ENCODE measurements at places on chromosomes 6 and 20.

DNA sequence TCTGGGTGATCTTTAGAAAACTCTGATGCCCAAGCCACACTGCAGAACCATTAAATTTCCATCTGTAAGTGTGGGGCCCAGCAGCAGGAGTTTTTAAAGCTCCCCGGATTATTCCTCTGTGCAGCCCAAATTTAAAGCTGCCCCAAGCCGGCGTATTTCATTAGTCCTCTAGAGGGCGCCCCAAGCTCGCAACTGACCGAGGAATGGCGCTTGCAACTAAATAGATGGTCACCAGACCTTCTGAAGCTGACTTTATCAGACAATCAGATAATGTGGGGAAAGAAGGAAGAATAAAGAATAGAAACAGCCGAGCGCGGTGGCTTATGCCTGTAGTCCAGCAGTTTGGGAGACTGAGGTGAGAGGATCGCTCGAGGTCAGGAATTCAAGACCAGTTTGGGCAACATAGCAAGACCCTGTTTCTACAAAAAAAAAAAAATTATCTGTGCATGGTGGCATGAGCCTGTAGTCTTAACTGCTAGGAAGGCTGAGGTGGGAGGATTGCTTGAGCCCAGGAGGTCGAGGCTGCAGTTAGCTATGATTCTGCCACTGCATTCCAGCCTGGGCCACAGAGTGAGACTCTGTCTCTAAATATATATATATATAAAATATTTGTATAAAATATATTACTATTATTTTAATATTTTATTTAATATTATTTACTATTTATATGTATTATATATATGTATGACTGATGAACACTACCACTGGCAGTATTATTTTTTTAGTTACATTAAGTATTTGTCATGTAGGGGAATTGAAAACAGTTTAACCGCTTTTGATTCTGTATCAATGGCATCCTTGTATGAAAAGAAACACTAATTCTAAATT, 56.0 kb downstream of the OTOR start:
- DNase-seq, result peak; percentile 76

GRCh38 chr6:39666706-39667489, 58.3 kb downstream of the KIF6 start:
- no peak for DNase-seq

- no peak for DNase-seq
Observed at GRCh38 chr6:150646228-150646627, 46.5 kb downstream of the PLEKHG1 start.

GRCh38 chr6:40392589-40392988, 194.6 kb downstream of the LRFN2 start:
- no peak for DNase-seq

- peak; percentile 67 for DNase-seq
Observed at GRCh38 chr20:53611449-53611894, 17.8 kb upstream of the ZNF217 start.

DNA sequence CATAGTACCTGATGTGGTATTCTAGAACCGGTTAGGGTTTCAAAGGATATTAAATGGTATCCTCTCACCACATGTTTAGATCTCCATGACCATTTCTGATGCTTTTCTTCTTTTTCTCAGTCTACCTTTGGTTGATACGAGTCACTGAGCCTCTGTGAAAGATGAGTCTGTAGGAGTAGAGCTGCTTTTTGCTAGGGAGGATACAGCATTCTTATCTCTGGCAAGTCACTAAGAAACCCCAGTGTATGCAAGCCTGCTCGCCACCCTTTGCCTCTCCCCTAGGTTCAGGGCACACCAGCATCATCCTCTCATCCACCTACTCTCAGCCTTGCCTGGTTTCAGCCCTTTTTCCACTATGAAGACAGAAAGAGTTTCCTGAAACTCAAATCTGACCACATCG, 89.9 kb downstream of the MTFR2 start:
- no peak for DNase-seq

GRCh38 chr6:101462576-101462975, 69.1 kb downstream of the GRIK2 start:
- no peak for DNase-seq

DNA sequence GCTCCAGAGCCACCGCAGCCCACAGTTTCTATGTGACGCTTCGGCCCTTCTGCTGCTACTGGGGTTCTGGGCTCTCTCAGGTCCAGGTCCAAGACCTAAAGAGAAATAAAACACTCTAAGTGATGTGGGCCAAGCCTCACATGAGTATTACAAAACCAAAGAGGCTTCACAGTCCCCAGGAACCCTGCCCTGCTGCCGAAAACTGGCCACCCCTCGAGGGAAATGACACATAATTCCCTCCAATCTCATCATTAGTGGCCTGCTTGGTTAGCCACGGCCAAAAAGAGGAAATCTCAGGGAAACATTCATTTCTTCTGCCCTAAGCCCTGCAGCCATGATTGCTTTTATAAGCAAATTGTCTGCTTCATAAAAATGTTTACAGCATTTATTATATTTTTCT, 32.5 kb downstream of the DLL1 start:
- no peak for DNase-seq

DNA sequence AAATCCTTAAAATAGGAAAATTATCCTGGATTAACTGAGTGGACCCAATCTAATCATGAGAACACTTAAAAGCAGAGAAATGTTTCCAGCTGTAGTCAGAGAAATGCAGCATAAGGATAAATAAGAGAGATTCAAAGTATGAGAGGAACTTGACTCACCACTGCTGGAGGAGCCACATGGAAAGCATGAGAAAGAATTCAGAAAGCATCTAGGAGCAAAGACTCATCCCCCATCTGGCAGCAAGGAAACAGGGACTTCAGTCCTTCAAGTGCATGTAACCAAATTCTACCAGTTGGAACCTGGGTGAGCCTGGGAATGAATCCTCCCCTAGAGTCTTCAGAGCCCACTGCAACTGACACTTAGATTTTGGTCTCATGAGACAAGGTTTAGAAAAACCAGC, 33.7 kb downstream of the RNF146 start:
- DNase-seq, result no peak

DNA sequence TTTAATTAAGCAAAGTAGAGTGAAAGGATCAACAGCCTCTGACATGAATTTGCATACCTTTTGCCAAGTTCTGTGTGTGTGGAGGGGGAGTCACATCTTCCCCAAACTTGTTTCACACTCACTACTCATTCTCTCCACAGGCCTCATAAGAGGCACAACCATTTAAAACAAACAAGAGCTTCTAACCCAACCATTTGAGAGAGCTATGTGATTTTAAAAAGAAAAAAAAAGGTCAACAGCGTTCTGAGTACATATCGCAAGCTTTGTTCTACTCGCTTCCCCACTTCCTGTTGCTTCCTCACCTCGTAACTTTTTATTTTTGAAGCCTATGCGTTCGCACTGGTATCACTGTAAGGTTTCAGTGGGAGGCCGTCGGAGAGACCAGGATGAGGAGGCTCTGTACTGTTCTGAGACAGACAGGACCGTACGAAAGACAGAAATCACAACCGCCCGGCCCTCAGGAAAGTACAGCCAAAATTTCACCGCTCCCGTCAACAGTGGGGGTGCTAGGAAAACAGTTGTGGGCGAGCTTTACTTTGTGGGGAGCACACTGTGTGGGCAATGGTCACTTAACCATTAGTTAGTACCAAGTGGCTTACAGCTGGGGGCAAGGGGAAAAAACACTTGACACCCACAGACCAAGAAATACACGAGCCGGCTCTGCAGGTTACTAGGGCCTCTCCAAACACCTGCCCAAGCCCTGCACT, 61.3 kb downstream of the TRERF1 start:
- DNase-seq, result peak; percentile 54

DNA sequence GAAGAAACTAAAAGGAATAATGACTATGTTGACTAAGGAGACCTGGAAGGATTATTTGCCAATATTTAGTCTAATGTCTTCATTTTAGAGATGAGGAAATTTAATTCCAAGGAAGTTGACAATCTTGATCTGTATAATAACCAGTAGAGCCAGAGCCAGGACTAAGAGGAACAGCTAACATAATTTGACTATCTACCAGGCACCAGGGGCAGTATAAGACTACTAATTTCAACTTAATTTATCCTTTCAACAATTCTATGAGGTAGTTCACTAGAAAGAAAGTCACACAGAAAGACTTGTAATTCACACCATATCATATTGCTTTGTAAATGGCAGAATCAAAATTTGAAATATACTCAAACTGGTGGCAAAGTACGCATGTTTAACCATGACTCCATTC, 273.0 kb upstream of the STXBP5 start:
- DNase-seq, result no peak

DNA sequence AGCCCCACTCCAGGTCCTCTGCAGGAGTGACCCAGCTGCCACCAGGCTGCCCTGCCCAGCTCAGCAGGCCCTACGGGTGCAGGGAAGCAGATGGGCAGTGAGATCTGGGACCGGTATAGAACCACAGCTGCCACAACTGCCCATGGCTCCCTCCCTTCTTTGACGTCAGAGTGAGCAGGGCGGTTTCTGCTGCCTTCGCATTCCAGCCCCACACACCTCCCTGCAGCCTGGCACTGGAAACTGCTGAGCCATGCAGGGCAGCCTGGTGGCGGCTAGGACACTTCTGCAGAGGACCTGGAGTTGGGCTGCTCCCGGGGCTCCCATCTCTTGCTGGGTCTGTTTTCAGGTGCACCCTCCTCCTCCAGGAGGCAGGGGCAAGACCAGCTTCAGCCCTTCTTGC, 101.6 kb upstream of the CD93 start:
- DNase-seq, result peak; percentile 81

- DNase-seq, result no peak
Observed at GRCh38 chr6:72716916-72717315, 95.1 kb downstream of the KCNQ5 start.

- no peak for DNase-seq
Observed at GRCh38 chr20:8518878-8519277, 386.8 kb downstream of the PLCB1 start.

GRCh38 chr20:61839912-61840778, 225.5 kb downstream of the TAF4 start:
- no peak for DNase-seq

DNA sequence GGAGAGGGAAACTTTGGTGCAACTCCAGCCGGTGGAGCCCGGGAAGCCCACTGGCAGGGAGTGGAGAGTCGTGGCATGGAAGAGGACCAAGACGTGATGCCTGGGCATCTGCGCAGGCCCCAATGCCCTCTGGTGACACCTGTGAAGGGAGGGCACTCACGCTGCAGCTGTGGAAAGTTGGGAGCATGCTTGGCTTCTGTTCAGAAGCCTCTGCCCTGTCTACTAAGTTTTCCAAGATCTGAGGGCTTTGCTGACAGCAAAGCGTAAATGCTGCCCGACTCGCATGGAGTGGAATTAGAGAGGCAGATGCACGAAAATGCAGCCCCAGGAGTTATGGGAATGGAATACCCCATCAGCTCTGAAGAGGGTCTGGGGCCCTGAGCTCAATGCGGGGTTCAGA, 75.7 kb downstream of the SYNDIG1 start:
- no peak for DNase-seq

DNA sequence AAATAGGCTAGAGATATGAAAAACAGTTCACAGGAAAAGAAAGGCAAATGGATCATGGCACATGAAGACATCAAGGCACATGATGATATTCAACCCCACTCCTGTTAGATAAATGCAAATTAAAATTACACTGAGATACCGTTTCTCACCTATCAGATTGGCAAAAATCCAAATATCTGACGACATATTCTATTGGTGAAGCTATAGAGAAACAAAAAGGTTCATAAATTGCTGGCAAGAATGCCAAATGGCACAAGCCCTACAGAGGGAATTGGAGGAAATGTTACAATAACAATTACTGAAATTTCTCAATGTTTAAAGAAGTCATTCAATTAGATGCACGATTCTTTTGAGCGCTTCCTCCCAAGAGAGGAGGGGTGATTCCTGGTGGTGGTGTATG, 45.3 kb upstream of the DSN1 start:
- no peak for DNase-seq

DNA sequence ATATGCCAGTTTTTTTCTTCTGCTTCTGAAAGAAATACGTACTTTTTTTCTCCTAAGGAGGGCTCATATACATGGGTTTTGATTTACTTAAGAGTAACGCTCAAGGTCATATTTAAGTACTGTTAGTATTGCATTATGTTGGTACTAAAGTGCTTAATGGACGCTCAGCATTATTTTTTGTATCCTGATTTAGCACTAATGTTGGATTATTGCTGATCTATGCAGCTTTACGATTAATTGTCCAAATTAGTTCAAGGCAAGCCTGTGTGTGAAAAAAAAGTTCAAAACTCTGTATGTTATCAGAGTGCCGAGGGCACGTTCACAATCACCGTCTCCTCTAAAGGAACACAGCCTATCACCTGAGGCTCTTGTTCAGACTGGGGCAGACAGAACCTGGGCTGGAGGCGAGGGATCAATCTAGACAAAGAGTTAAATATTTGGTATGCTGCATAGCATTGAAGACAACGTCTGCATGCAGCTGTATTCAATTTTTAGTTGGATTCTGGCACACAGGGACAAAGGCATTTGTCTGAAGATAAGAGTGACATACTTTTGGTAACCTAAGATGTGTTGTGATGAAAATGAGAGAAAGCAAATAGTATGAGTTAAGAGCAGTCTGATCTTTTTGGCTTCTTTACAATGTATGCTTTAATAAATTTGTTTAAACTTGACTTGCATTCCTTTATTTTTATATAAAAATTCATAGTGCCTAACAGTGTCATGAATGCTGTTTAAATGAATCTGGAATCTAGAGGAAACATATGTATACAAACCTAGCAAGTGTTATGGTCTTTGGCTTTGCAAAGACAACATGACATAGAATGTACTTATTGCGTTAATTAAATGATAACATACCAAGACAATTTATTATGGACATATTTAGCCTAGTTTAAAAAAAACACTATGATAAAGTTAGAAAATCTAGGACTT, 341.2 kb downstream of the SAMD5 start:
- peak; percentile 57 for DNase-seq

DNA sequence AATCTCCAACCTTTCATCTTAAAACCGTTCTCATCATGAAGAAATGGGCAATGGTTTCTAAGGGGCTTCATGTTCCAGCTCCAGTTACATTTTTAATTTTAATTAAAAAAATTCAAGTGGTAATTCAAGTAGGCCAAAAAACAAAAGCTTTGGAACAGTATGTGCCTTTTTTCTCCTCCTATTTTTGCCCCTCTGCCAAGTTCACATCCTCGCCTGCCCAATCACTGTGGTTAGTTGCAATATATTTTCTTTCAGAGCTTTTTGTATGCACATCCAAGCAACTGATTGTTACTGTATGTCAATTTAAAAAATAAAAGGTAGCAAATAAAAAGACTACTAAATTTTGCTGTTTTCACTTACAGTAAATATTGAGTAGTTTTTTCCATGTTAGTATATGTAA, 99.8 kb upstream of the B3GAT2 start:
- DNase-seq, result no peak

- DNase-seq, result no peak
Observed at GRCh38 chr6:125512621-125513020, 210.9 kb upstream of the HDDC2 start.

DNA sequence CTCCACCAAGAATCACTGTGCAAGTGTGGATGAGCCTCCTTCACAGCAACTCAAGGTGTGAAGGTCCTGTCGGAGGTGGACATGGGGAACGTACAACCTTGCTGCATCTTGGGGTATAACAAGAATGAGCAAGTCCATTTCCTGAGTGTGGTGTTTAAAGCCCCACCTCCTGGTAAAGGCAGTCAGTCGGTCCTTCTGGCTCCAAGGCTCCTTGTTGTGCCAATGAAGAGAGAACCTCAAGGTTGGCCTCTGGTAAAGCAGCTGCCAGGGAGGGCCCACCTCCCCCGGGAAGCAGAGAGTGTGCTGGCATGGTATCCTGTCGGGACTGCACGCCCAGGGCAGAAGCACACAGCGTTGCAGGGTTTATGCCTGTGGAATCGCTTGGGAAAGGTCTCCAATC, 12.4 kb upstream of the MAS1 start:
- DNase-seq, result no peak

Data from stomach (tissue), 19 donors.